Mesothelial cell of epicardium (in vitro differentiated cells): ENCODE measurements at places on chromosomes 2 and 18.
A peak's percentile ranks its signal among the peaks of the same experiment; 100 is the strongest.

DNA sequence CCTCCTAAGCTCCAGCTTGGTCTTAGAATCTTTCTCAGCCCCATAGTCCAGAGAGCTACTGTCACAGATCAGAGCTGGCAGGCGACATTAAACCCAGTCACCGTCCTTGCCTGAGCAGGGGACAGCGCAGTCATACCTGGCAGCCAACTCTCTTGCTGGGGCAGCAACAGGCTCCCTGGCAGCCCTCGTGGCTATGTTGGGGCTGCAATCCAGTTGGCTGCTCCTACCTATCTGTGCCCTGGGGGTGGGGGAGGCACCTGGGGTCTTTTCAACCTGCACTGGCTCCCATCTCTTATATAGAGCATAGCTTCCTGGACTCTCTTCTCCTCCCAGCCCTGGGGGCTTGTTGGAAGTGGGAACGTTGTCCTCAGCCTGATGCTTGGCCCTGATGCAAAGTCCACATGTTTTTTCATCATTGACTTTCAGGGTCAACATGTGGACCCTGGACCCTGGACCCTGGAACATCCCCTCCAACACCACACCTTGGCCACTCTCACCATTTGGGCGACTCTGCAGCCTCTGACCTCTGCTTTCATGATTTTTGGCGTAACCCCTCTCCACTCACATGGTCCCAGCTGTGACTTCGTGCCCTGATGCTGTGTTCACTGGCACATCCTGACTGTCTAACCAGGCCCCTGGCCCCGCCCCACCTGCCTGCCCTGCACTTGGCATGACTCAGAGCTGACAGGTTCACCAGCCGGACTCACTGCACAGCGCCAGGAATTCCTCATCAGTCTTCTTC lies 45.6 kb downstream of the ATOH8 start:
- no peak for DNase-seq

DNA sequence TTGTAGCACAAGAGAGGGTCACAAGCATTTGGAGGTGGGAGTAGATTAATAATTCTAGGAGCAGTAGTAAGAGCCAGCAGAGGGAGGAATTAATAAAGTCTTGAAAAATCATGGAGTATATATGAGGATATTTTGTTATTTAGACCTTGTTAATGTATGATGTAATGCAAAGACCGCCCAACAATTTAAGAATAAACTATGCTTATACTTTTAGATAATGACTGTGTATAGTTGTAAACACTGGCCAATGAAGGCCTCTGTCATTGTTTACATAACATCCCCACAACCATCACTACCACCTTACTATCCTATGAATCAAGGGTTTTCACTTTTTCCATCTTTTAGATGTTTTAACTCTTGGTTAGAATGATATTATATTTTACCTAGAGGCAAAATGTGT lies 37.6 kb downstream of the OSR1 start:
- DNase-seq, result no peak

GRCh38 chr2:156320486-156321098 lies 11.9 kb downstream of the NR4A2 start:
- DNase-seq, result no peak

DNA sequence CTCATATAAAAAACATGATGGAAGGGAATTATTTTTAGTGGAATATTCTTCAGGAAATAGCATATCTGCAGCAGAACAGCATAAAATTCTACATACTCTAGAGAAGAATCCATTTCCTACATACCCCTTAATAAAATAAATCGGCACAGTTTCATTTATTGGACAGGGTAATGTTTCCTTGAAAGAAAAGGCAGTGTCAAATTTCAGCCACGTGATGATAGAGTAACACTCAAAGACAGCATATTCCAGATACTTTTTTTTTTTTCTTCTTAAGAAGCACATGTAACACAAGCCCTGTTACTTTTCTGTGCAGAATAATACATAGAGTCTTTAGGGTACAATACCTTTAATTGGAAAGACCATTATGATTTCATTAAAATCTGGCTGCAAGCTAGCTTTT lies 204.4 kb downstream of the SRBD1 start:
- DNase-seq, result no peak

GRCh38 chr18:60053747-60054304 lies 154.0 kb downstream of the PMAIP1 start:
- DNase-seq, result no peak

DNA sequence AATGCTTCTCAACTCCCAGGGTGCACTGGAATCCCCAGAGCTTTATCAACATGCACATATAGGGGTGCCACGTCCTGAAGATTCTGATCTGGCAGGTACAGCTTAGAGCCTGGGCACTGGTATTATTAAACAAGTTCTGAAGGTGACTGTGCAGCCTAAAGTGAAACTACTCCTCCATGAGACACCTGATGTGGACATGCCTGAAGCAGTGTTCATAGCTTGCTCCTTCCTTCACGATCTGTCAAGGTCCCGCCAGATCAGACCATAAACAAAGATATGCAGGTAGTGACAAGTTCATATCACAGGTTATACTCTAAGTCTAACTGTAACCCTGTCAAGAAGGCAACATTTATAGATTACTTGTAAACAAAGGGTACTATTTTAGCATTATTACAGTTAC lies 65.3 kb upstream of the DNER start:
- DNase-seq, result no peak

- no peak for DNase-seq
Observed at GRCh38 chr2:182724656-182725055, 8.6 kb downstream of the DNAJC10 start.

DNA sequence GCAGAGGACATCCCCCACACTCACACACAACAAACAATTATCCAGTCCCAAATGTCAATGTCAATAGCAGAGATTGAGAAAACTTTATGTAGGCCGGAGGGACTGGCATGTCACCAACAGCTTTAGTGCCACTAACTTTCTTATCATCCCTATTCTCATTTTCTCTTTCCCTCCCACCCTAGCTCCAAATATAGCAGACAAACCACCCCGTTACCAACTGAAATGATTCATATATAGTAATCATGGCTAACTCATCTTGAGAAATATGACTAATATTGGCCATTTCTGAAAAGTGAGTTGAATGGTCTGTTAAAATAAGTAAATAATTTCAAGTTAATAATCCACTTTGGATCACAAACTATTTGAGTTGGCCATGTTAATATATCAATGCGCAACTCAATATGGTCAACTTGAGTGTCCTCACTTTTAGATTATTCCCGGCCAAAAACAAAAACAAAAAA lies 242.1 kb upstream of the RND3 start:
- DNase-seq, result no peak

- DNase-seq, result no peak
Observed at GRCh38 chr2:208142240-208142924, 3.6 kb downstream of the CRYGB start.

DNA sequence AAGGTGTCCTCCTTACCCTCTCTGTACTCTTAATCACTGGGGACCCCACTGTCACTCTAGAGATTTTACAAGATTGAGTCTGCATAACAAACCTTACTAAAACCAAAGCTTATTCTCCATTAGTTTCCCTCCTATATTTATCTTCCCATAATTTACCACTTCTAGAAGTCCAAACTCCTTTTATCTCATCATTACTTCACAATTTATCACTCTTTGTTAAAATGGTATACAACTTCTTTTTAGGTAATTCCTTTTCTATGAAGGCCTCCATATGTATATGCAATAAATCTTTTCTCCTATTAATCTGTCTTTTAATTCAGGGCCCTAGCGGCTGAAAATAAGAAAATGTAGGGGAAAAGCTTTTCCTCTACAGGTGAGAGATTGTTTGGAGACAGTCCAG lies 152.4 kb downstream of the MSH2 start:
- DNase-seq, result no peak

- no peak for DNase-seq
Observed at GRCh38 chr2:230137902-230138539, 69.3 kb upstream of the SLC16A14 start.

- DNase-seq, result peak; percentile 43
Observed at GRCh38 chr2:152950126-152950525, 231.7 kb downstream of the ARL6IP6 start.

GRCh38 chr2:116819355-116819754 lies 995.1 kb upstream of the DDX18 start:
- no peak for DNase-seq

DNA sequence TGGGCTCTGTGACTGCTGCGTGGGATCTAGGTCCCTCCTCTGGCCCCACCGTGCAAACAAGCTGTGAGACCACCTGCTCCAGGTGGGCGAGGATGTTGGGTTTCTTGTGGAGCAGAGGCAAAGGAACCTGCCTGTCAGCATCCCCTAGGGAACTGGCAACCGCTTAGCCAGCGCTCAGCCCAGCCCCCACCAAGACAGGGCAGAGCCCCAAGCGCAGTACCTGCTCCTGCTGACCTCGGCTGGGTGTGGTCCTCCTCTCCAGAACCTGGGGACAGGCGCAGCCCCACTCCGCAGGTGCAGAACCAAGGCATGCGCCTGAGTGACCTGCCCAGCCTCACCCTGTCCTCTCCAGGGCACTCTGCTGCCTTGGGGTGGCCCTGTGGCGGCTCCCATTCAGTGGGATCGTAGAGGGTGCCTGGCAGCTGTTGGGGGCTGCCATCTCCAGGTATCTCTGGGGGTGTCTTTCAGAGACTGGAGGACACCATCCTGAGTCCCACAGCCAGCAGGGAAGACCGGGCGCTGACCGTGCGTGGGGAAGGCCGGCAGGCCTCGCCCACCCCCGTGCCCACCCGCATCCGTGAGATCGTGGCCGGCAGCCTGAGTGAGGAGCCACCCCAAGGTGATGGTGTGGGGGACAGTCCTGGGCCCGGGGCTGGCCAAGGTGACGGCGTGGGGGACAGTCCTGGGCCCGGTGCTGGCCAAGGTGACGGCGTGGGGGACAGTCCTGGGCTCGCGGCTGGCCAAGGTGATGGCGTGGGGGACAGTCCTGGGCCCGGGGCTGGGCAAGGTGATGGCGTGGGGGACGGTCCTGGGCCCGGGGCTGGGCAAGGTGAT lies 12.3 kb downstream of the CROCC2 start:
- DNase-seq, result peak; percentile 18

DNA sequence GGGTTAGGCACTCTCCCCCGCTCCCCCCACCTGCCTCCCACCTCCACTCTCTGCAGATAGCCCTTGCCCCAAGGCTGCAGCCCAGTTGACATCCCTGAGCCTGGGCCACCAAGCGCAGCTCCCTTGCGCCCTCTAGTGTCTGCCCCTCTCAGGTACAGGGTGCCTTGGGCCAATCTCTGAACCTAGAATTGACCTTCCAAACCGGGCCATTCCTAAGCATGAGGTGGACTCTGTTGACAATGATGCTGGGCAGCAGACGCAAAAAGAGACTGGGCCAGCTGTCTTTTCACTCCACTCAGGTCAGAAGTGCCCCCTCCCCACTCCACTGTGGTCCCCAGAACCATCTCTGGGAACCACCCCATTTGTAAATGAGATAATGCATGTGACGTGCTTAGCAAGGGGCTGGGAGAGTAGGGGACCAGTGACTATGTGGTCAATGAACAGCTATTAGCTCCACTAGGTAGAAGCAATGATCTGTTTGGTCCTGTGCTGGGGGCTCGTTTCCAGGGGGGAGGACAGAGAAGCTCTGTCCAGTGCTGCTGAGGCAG lies 43.3 kb upstream of the PLB1 start:
- peak; percentile 69 for DNase-seq

DNA sequence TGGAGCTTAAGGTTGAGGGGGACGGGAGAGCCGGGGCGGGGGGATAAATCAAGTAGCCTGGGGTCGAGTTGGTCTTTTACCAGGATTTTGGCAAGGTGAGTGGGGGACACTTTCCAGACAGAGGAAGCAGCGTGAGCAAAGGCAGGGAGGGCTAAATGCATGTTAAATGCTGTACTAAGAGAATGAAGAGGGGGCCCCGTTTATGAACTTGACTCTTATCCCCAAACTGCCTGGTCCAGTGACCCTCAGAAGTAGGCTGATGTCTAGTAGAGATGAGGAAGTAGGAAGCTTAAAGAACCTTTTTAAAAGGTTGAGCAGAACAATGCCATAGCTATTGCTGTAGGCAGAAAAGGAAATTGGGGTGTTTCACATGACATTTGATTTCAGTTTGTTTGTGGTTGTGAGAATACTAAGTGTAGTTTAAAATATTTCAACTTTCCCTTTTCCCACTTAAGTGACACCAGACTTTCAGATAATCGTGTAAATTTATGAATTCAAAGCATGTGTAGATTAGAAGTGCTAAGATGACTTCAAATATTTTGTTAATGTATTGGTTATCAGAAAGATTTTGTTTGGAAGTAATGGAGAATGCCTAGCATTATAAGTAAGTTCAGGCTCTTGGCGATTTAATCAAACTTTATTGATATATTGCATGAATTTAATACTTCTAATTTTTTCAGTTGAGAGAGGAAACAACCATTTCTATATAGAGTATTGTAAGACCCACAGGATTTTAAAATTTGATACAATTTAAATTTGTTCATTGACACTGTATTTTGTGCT lies 1.8 kb downstream of the REL start:
- DNase-seq, result no peak

GRCh38 chr18:76952747-76953146 lies 130.4 kb downstream of the ZNF236 start:
- no peak for DNase-seq

- DNase-seq, result no peak
Observed at GRCh38 chr2:210667711-210668110, 111.3 kb downstream of the CPS1 start.

DNA sequence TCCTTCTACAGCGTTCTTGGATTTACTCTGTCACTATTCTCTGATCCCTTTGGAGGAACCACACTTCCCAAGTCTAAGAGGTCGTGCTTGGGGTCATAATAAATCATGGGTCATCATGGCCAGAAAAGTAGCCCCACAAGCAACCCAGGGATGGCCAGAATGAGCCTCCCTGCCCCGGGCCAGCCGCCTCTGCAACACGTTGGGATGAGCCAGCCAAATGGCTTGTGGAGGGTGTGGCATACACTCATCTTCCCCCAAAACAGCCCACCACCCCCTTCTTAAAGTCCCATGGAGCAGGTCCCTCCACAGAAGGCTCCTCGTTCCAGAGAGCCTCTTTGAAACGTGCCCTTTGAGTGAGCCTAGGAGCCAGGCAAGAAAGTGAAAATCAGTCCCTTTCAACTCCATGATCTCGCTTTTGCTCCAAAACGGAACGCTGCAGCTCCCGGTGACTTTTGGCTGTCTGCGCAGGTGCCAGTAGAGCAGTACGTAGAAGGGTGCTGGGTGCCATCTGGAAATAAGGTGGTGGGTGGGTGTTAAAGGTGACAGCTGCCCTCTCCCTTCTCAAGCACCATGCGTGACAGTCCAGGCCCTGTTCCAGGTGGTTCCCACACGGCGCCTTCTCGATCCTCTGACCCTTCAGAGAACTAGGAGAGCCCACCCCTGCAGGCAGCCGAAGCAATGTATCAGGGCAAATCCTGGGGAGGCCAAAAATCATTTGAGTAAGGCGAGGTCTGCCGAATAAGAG lies 48.5 kb upstream of the FOSL2 start:
- DNase-seq, result no peak

DNA sequence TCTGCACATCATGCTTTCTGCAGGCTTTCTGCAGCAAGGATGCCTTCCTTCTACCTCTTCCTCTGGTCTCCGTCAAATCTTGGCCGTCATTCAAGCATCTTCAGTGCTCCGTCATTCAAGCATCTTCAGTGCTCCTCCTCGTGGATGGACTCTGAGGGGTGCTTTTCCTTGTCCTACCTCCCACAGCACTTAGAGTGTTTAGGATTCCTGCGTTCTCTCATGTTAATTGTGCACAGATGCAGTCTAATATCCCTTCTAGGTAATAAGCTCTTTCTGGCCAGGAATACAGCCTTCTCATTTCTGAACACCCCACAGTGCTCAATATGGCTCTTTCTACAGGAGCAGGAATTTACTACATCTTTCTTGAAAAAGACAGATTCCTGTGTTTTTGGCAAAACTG lies 59.8 kb downstream of the ZNF236 start:
- DNase-seq, result no peak
